Dorsolateral prefrontal cortex (tissue), 122 donors: ENCODE measurements at places on chromosomes 1 and 21.

DNA sequence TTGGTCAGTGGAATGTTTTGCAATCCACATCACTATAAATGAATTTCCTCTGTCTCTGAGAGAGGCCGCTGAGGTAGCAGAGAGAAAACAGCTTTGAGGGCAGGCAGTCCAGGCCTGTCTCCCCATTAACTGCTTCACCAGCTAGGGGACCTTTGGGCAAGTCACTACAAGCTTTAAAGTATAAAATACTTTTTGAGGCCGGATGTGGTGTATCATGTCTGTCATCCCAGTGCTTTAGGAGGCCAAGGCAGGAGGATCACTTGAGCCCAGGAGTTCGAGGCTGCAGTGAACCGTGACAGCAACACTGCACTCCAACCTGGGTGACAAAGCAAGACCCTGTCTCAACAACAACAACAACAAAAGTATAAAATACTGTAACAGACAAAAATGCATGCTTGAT, 6.4 kb downstream of the IL6R start:
- DNase-seq: no peak

- no peak for DNase-seq
Measured at GRCh38 chr1:98947071-98947470, 57.6 kb downstream of the PLPPR5 start.

DNA sequence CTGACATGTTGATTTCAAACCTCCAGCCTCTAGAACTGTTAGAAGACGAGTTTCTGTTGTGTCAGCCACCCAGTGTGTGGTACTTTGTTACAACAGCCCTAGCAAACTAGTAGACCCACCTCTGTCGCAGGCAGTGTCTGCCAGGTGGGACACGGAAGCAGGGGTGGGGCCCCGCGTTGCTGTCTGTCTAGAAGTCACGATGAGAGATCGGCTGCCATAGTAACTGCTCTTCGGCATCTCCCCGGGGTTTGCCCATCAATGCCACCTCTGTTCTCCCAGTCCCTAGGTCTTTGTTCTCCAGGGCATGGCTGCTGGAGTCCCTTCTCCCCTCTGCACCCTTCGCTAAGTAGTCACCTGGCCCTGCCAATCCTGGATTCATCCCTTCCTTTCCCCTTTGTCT, 15.2 kb upstream of the CLSTN1 start:
- DNase-seq: no peak

DNA sequence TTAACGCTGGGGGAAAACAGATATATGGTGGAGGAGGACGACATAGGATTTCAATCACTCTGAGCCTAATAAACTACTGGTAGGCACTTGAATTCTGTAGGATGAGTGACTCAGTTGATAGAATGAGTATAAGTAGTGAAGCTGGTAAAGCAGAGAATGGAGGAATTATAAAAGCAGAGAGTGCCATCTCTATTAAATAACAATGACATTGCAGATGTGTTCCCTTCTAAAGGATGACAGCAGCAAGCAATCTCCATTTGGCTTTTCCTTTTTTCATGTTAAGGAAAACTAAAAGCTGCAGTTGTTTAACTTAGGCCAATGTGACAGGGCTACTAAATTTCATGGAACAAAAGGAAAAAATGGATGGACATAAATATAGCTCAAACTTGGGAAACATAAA, 17.5 kb downstream of the ZBTB8OS start:
- DNase-seq: no peak

DNA sequence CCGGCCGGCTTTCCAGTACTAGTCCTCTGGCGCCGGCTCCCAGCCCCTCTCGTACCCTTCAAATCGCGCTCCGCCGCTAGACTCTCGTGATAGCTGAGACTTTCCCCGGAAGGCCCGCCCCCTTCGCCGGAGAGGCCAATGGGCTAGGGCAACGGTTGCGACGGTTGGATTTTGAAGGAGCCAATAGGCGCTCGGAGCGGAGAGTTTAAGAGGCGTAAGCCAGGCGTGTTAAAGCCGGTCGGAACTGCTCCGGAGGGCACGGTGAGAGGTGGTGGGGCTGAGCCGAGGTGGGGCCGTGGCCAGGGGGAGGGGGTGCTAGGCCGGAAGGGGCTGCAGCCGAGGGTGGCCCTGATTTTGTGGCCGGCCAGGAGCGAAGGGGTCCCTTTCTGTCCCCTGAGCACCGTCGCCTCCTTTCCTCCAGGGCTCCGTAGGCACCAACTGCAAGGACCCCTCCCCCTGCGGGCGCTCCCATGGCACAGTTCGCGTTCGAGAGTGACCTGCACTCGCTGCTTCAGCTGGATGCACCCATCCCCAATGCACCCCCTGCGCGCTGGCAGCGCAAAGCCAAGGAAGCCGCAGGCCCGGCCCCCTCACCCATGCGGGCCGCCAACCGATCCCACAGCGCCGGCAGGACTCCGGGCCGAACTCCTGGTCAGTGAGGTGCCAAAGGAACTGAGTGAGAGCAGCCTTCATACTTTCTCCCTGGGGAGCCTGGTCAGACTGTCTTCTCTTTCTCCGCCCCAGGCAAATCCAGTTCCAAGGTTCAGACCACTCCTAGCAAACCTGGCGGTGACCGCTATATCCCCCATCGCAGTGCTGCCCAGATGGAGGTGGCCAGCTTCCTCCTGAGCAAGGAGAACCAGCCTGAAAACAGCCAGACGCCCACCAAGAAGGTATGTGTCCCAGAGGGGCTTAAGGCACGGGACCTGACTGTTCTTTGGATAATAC, at the start of gene CDC20:
TSS of gene CDC20 (plus strand) at position 236 of the 948 bp plus-strand sequence. CDS start at position 471, 235 bp downstream.
- DNase-seq: peak; percentile 98

- DNase-seq: no peak
Measured at GRCh38 chr1:178593515-178593914, 80.6 kb downstream of the TEX35 start.

- DNase-seq: no peak
Measured at GRCh38 chr1:100231721-100232120, 17.9 kb downstream of the DBT start.

DNA sequence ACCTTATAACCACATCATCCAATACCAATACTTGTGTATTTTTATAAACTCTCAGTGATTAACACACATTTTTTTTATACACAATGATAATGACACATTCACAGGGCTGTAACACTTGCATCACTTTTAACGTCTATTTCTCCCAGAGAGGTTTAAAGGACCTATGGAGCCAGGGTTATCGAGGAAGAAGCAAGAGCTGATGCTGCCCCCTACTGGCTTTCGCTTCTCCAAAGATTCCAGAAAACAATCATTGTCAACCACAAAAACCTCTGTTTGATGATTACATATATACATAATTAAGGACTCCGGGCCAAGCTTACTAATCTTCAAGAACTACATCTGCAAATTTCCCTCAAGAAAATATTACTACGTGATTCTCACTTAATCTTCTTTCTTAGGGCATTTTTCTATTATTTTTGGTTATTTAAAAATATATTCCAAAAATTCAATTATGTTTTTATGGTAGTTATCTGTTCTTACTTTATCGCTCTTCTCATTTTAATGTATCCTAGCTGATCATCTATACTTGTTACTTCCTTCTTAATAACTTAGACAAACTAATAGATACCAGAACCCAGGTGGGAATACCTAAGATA, 214.5 kb downstream of the VAV3 start:
- peak; percentile 53 for DNase-seq

- no peak for DNase-seq
Measured at GRCh38 chr21:45225741-45226327, 61.9 kb downstream of the POFUT2 start.

DNA sequence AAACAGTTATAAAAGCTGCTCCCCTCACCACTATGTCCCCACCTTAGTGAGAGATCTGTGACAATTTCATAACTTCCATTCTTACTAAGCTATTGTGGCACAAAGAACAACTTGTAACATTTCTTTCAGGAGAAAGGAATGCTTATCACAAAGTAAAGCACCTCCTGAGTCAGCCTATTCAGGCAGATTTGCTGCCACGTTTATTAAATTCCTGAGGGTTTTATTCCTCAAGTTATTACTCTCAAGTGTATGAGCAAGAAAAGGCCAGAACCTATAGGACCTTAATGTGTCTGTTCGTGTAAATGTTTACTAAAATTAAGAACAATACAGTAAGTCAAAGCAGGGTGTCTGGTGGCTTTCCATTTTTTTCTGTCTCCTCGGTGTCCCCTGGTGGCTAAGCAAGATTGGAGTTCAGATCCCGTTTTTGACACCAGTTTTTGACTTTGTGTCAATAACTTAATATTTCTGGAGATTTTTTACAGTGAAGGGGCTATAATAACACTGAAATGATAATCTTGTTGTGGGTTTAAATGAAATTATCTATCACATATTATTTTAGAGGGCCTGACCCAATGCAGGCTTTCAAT, 1539.6 kb downstream of the BRINP3 start:
- DNase-seq: no peak

DNA sequence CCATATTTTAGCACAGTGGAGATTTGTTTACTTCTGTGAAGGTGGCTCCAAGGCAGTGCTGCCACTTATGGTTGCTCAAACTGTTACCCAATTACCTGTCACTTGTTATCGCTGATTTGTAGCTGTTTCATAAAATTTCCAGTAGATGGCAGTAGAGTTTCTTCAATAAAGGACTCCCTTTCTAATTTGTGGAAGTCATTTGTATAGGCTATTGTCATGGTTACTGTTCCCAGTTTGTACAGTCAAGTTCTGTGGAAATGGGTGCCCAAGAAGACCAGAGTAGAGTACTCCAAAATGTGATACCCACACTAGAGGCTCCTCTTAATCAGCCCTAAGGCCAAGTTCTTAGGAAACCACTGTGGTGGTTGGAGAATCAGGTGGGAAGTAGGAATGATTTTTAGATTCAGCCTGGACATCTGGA, 186.1 kb downstream of the CLEC20A start:
- no peak for DNase-seq

DNA sequence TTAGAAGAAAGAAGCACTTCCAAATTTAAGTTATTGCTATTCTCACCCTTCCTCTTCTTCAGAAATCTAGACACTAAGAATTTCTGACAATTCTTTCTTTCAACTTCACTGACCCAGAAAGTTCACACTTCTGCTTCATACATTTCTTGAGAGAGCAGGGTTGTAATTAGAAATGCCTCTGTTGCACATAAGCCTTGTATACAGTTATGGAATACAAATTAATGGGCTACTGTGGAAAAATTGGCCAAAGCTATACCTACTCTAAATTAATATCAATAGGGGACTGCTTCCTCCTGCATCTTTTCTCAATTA, 1.5 kb downstream of the TNFSF18 start:
- no peak for DNase-seq

- no peak for DNase-seq
Measured at GRCh38 chr21:15741510-15741909, 11.7 kb downstream of the USP25 start.

GRCh38 chr1:153616917-153617311, 789 bp upstream of the S100A14 start:
- DNase-seq: no peak

GRCh38 chr1:155173478-155174323, at the start of gene TRIM46:
Gene TRIM46, plus strand, starts transcription at chr1:155173849. Its CDS starts 118 bp downstream, at chr1:155173967.
- peak; percentile 62 for DNase-seq

- DNase-seq: no peak
Measured at GRCh38 chr1:52306227-52307006, 59.6 kb downstream of the CC2D1B start.

GRCh38 chr1:217052196-217052595, 329.0 kb upstream of the ESRRG start:
- DNase-seq: no peak

DNA sequence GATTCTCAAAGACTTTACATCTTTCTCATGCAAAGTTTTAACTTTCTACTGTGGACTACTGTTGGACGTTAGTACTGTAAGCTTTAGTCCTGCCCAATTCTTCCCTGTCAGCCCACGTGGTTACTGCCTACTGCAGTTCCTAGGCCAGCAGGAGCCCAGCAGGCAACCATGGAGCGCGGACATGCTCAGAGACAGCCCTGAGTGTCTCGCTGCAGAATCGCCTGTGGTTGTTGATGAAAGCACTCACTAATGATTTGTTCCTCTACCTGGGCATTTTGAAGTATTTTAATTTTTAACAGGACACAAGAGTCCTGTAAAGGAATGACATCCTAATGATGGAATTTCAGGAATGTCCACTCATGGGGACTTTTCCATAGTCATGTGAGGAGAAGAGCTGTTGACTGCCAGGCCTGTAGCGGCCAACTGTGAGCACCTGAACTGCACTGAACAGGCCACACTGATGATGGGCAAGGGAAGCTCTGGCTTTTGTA, 44.1 kb downstream of the PGBD5 start:
- no peak for DNase-seq

GRCh38 chr21:21084179-21084578, 86.0 kb downstream of the NCAM2 start:
- DNase-seq: no peak
